ENCODE measurements at places on chromosomes 6 and 20. TPM values are rescaled to one million over a fixed set of nuclear protein-coding genes. Genes with fewer than 3 reads are reported as not detected.

The HLA-DOB gene
- not detected for total RNA-seq

The CD93 gene
- total RNA-seq, result 533 TPM

The GPX6 gene
- not detected for total RNA-seq

The BACH2 gene
- total RNA-seq, result 0.30 TPM

The EPHA7 gene
- 0.97 TPM for total RNA-seq

The IP6K3 gene
- not detected for total RNA-seq

The HSPA1A gene
- 61.9 TPM for total RNA-seq

The OR2B6 gene
- total RNA-seq, result not detected

The SLC12A5 gene
- 0.32 TPM for total RNA-seq

The RNF39 gene
- total RNA-seq, result not detected

The SMLR1 gene
- not detected for total RNA-seq

The ATP9A gene
- total RNA-seq, result 25.4 TPM

All from epithelial cell of umbilical artery (primary cell).